ENCODE measurements at places on chromosomes 6 and 20.
A peak's percentile ranks its signal among the peaks of the same experiment; 100 is the strongest.

DNA sequence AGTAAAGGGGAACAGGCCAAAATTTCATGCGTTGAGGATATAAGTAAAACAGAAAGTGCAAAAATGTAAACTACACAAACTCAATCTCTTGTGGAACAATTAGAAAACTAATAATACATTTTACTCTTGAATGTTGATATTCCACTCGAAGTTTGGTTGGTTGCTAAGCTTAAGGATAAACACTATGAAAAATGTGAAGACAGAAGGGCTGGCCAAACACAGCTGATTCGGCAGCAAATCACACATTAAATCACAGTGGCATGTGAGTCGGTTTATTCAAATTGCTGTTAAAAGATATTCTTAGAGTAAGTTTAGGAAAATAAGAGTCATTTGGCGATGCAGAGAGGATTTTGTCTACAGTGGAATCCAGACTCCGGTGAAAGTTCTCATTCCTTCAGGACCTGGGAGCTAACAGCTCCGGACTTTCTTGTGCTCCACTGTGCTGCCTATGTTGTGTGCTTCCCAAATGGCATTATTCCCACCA lies 1.4 kb upstream of the EPM2A start:
- no peak for DNase-seq

DNA sequence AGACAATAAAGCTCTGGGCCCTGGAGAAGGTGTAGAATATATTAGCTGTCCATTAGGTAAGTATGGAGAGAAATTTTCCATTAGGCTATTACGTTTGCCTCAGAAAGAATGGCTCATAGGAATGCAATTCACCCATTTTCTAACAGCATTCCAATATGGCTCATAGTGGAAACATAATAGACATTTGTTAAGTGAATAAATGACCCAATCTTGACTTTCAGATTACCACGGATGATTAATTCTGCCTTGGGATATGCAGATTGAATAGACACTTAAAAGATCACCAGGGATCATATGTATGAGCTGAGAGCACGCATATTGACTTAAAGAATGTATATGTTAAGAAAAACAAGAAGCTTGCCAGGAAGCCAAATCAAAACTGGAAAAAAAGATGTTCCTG lies 209.1 kb upstream of the CDYL start:
- no peak for DNase-seq

DNA sequence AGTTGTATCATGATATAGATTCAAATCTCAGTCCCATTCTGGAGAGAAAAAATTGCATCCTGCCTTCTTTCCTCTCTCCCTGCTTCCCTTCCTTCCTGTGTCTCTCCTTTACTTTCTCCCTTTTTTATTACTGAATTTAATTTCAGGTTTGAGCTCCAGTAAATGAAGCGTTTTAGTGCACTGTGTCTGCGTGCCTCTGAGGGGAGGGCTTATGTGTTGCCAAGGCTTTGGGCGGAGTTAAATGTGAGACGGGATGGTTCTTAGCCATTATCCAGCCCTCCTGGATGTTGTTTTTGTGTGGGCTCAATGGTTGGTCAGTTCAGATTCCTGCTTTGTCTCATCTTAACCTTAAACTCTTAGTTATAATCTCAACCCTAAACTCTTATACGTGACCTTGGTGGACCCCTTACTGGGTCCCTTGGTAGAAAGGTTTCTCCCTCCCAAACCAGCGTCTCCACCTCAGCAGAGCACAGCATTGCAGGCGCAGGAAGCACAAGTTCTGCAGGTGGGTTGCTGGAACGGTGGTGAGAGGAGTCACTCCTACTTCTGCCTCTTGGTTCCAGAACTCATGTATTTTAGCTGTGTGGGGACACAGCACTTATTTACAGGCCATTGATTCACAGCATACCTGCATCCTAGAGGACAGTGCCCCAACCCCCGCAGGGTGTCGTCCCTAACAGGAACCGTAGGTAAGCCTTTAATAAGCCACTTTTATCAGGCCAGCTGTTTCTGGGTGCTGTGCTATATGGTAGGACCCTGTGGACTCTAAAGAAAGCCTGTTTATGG lies 68.5 kb downstream of the DNAH8 start:
- no peak for DNase-seq

GRCh38 chr6:132612449-132613108 lies 11.5 kb downstream of the TAAR2 start:
- DNase-seq = no peak

GRCh38 chr6:80338201-80338836 lies 231.8 kb downstream of the BCKDHB start:
- DNase-seq = peak; percentile 10

DNA sequence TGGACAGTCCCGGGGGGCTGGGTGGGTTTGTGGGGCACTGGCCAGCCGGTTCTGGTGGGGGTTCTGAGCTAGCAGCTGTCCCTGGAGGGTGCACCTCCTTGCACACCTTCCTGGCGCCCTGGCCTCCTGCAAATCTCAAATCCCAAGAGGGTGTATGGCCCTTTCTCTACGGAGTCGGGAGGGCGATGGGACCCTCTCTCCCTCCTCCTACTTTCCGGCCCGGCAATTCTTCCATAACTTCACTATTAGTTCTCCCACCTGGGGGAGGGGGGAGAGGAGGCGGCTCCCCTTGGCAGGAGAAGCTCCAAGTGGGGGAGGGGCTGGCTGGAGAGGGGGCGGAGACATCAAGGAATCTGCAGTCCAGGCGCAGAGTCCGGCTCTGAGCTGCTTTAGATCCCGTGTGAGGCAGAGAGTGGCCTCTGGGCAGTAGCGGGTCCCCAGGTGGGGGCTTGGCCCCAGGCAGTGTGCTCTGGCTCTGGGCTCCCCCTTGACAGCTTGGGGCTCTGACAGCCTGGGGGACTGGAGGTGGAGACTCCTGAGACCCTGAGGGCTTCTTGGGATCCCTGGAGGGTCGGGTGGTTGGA lies 1.4 kb upstream of the LAMA5 start:
- no peak for DNase-seq

DNA sequence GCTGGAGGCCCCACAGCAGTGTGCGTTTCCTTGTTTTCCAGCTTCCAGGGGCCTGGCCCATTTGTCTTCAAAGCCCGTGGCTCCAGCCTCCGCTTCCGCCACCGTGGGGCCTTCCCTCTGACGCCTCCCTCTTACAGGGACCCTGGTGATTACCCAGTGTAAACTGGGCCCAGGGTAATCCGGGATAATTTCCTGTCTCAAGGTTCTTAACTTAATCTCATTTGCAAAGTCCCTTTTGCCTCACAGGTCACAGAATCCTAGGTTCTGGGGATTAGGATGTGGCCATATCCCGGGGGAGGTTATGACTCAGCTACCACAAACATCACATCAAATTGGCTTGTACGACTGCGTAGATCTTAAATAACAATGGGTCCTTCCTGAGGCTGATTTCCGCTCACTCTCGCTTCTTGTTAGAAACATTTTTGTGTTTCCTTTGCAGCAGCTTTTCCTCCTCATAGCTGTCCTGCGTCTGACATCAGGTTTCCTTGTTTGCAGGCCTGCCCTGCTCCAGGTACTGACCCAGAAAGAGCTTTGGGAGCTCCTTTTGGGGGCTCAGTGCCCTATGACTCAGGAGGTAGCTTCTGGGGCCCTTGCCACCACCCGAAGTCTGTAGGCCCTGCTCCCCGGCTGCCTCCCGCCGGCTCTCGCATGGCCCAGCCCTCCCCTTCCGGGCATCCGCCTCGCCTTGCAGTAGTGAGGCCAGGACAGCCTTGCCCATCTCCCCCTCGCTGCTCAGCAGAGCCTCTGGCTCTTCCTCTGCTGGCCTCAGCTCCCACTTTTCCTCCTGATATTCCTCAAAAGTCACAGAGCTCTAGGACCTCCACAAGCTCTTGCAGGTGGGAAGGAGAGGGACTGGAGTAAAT lies 100.5 kb downstream of the ERMARD start:
- peak; percentile 39 for DNase-seq

- no peak for DNase-seq
Observed at GRCh38 chr6:43213431-43213830, 15.8 kb downstream of the DNPH1 start.

DNA sequence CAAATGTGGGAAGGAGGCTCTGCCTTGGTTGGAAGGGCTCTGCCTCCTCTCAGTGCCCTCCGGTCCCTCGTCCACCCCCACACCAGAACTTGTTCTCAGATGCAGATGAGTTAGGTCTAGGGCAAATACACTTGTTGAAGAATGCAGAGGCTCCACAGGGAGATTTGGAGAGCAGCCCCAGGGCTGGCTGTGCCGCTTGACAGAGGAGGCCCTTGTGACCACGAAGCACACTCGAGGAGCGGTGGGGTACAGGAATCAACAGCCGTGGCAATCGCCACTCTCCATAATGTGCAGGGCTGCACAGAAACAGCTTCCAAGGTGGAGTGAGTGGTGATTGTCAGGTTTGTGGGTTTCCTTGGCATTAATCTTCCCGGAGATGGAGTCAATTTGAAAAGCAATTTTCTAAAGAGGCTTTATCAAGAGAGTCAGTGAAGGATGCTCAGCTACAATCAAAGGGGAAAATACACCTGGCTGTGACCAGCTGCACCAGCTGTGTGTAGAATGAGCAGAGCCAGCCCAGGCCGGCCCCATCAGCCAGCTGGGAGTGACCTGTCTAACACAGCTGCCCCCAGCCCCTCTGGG lies 59.5 kb downstream of the BFSP1 start:
- DNase-seq = no peak

DNA sequence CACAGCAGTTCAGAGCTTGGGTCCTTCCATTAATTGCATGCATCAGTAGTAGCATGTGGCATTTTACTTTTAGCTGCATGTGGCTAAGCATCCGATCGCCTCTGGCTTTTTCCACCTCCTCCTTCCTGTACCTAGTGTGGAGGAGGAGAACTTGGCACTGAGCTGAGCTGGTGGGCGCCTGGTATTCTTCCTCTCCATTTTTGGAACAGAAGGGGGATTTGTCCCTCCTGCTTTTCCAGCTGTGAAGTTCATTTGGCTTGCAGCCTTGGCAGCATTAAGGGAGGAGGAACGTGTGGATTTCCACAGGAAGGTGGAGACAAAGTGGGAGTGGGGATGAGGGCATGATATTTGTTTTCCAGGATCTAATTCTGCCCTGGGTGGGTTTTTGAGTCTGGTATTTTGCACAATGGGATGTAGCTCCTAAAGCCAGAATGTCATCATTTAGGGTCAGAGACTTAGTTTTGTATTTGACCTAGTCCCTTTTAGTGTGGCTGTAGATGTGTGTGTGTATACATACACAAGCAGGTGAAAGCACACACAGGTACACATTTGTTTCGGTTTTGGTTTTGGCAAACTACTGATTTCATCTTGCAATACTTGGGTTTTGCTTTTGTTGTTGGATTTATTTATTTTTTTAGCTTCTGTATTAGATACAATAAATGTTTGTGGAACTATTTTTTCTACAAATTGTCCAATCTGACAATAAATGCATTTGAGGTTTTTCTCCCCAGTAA lies 90.0 kb downstream of the SASH1 start:
- DNase-seq = no peak

DNA sequence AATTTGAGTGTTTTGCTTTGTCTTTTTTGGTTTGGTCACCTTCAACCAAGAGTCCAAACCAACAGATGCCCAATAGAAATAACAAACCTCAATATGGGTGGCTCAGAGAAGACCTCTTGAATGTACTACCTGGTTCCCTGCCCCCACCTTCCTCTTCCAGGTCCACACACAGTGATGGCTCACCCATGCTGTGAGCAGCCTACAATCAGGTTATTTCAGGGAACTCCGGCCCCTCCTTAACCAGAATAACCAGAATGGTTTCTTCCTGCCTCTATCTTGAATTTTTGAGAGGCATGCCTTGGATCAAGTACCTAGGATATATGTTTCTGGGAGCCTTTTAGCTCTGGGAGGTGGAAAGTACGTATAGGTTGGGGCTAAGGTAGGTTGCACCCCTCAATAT lies 327.1 kb upstream of the PRDM1 start:
- no peak for DNase-seq

GRCh38 chr6:143176090-143177021 lies 115.7 kb downstream of the AIG1 start:
- DNase-seq = no peak

GRCh38 chr6:10184371-10185227 lies 230.3 kb downstream of the TFAP2A start:
- DNase-seq = no peak

DNA sequence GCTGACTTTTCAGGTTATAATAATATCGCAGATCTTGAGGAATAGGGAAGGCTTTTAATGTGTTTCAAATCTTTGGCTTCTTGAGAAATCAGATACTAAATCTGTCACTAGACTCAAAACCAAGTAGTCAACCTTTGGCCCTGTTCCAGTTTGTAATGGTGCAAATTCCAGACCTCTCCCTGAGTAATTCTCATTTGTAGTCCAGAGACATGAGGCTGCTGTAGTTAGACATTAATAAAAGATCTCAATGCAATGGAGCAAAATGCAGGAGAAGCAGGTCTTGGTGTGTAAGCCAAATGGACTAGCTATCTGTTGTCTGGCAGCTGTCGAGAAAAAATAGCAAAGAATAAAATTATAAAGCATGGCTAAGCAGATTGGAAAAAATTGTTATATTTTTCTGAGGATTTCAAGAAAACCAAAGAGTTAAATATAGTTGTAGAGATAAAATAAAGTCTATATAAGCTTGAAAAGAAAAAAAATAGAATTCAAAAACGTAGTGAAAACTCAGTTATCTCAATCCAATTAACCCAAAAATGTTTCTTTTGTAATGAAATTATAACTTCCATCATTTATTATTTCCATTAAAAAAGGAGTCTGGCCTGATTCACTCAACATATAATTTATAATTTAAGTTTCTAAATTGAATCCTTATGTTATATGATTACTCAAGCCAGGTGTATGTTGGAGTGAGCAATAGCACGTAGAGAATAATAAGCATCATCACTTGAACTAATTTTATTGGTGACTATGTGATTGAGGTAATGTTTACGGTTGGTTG lies 161.5 kb upstream of the ADGRB3 start:
- no peak for DNase-seq

DNA sequence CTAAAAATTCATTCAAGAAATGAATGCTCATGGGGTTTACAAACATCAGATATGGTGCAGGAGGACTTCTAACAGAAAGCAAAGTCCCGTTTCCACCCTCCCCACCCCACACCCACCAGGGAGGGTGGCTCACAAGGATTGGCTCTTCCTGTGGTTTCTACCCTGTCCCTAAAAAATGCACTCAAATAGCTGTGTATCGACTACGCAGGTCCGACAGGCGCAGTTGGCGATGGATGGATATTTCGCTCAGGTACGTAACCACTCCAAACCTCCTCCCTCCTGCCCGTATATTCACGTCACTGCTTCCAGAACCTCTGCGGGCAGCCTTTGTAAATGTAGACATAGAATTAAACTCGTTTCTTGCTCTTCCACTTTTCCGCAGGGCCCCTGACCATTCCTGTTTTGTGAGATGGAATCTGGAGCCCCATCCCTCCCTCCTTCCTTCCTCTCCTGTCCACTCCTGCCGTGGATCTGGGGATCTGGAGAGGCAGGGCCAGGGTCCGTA lies 264.3 kb downstream of the BMP7 start:
- no peak for DNase-seq

- DNase-seq = no peak
Observed at GRCh38 chr6:1418471-1419191, 29.3 kb downstream of the FOXF2 start.
